ENCODE measurements at places on chromosomes 6 and 20.

DNA sequence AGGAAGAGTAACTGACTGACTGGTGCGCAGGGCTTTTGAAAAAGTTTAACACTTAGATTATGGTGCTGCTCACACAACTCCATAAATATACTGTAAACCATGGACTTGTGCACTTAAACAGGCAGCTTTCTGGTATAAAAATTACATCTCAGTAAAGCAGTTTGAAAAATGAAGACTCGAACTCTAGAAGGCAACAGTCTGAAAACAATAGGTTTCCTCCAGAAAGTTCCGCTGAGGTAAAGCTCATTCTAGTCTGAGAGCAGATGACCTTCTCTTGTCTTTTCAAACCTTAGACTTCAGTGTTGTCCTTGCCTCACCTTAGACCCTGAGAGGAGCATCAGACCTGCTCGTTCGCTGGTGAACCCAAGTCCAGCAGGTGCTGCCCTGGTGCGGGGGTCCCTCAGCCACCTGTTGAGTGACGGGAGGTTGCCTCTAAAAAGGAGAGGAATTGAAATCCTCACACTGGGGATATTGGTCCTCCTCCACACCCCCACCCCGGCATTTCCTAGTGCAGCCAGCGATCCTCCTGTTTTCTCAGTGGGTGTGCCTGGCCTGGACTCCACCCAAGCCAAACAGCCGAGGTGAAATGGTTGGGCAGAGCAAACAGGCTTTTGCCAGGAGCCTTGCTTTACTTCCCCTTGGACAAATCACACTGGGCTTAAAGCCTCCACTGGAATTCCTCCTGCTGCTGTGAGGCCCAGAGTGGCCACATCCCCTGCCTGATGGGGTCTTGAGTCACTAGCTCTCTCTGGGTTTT, 14.7 kb upstream of the PYGB start:
- DNase-seq, result peak; percentile 62

DNA sequence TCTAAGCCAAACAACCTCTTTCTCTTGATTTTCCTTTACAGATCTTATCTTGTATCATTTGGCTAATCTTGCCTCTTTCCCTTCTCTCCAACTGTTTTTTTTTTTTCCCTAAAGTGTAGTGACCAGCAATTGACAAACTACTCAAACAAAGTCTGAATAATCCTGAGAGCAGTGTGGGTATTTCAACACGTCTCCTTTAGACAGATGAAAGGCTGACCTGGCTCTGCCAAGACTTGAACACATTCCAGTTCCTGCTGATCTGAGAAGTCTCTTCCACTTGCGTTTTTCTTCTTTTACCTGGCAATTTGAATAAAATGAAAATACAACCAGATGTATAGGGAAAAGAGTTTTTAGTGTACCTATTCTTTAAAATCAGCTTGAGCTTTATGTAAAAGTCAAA, 168.4 kb downstream of the GJA10 start:
- DNase-seq, result no peak

DNA sequence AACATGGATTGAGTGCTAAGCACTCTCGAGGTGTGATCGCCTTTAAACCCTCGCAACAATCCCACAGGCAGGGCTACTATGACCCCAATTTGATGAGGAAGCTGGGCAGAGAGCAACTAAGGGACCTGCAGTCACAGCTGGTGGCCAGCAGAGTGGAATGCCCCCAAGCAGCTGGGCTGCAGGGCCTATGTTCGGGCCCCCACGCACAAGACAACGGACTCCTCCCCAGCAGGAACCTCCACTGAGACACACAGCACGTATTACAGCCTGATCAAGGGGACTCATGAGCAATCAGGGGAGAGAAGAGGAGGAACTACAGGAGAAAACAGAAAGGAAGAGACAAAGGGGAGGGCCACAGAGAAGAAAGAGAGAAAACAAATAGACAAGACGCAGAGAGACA, 21.7 kb downstream of the CST7 start:
- no peak for DNase-seq

DNA sequence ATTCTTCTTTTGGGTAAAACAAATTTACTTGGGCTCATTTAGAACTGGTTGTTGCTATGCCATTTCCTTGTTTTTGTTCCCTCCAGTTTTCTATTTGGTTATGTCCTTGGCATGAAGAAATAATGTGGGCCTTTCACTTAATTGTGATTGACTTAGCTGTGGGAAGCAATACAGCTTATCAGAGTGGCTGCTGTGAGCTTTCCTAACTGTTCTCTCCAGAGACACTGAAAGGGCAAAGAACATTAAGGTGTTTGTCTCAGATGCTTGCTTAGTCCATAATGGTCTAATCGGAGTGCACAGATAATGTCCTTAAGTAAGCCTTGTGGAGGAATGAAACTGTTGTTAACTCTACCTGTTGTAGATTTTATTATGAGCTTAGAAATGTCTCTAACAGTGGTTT, 56.6 kb downstream of the SH3BGRL2 start:
- DNase-seq, result no peak

DNA sequence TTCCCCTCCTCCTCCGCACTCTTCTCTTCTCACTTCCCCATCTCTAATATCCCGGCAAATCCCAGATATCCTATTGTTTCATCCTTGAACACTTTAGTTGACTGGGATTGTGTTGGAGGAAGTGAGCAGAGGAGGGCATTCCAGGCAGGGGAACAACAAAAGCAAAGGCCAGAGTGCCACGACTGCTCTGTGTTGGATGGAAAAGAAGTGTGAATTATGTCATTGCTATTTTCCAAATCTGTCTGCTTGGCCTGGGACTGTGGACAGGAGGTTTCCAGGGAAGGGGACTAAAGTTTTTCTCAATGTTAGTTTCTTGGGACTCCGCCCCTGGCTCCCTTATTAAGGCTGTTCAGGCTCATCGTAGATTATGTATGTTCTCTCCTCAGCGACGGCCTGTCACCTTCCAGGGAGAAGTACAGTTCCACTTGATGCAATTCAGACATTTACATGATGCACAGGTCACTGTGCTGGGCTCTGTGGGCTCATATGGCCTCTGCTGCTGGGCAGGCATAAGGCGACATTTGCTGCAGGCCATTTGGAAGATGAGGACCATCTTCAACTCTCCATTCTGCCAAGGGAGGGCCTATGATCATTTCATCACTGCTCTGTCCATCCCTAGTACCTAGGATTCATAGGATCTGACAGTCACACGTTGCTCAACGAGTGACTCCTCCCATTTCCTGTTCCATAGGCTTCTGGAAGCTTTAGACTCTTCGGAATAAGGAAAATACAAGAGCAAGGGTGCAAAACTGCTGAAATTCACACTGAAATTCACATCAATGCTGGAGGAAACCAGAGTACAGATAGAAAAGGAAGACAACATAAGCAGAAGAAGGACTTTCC, 99.1 kb upstream of the KCNK16 start:
- no peak for DNase-seq

DNA sequence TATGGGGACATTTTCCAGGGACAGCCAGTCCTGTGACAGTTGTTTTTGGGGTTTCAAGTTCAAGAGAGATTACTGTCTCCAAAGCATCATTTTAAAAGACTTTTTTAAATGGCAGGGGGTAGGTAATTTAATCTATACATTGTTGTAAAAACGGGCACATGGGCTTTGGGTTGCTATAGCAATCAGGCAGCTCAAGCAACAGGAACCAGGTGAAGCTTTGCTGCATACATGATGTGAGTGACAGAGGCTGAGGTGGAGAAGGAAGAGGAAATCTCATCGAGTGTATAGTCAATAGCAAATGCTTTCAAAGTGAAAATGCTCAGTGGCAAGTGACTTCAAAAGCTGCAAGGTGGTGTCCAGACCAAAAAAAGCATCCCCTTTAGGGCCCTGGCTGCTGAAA, 277.4 kb upstream of the JAG1 start:
- no peak for DNase-seq

DNA sequence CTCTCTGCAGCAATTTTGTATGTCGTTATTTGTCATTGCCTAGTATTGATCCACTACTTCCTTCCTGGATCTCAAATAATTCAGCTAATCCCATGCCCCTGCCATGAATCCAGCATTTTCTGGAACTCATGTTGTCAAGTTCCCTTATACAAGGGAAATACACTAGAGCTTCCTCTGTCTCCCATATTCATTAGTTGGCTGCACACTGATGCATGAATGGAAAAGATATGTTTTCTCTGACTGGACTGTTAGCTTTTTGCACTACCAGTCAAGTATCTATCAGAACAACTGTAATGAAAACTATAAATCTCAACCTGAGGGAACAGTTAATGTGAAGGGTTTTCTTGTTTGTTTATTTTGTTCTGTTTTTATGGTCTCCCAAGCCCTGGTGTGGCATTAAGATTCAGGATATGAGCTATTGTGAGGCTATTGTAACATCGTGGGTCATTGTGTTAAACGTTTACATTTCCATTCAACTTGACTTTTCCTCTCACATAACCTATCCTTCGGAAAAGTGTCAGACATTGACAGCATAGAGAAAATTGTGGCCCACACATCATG, 102.5 kb upstream of the FAM8A1 start:
- DNase-seq, result no peak

- DNase-seq, result no peak
Measured at GRCh38 chr20:34940081-34940481, 15.5 kb downstream of the GSS start.

DNA sequence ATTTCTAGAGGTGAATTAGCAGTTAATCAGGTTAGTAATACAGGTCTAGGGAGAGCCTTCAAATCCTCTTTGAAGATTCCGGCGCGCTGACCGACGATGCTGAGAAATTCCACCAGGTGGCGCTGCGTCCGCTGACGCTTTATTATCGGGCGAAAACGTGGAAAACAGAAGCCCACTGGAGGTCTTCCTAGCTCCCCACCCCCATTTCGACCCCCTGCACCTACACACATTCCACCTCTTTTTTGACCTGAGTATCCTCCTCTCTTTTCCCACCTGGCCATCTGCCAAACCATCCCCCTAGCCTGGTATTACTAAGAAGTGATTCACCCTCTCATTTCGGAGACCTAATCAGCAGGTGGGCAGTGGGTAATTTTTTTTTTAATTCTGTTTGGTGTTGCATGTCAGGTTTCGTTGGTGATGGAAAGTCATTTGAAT, 65.4 kb upstream of the RIN2 start:
- peak; percentile 37 for DNase-seq

DNA sequence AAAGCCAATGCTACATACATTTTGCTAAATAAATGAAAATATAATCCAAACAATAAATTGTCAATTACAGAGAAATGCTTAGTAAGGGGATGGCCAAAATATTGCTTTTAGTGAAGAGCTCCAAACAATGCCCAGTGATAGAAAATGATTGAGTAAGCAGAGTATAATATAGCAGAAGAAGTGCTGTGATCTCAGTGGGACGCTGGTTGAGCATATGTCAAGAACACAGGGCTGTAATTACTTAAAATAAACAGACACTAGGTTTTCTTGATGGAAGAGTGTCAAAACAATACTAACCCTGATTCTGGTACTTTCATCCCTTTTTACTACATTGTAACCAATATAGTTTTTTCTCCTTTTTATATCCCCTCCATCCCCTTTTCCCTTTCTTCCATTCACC, 150.3 kb downstream of the GRIK2 start:
- no peak for DNase-seq

DNA sequence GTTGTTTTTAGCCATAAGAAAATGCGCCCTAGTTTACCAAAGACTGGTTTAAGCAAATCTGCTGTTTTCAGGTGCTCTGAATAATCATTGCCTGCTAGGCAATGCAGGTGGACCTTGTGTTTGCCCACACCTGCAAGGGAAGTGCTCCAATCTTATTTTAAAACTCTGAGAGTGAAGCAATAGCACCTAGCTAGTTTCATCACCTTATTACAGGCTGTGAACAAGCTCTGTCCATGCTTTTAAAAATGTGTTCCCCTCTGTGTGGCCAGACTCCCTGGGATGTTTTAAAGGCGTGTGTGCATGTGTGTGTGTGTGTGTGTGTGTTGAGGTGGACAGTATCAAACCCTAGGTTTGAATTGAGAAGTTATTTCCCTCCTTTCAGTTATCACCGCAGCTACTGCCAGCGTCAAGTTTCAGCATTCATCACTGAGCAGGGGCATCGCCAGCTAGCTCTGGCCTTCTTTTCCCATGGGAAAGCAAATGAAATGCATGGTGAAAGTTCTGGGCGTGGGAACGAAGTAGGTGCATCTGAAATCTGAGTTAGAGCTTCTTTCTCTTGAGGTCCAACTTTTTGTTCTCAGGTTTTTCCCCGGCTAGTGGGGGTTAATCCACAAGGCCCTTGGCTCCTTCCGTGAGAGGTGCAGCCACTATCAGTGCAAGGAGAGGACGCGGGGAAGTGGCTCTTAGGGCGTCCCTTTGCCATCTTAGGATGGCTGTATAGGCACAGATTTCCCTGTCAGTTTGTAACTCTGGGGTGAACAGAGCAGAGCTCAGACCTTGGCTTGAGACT, 30.8 kb downstream of the DUSP22 start:
- DNase-seq, result no peak

DNA sequence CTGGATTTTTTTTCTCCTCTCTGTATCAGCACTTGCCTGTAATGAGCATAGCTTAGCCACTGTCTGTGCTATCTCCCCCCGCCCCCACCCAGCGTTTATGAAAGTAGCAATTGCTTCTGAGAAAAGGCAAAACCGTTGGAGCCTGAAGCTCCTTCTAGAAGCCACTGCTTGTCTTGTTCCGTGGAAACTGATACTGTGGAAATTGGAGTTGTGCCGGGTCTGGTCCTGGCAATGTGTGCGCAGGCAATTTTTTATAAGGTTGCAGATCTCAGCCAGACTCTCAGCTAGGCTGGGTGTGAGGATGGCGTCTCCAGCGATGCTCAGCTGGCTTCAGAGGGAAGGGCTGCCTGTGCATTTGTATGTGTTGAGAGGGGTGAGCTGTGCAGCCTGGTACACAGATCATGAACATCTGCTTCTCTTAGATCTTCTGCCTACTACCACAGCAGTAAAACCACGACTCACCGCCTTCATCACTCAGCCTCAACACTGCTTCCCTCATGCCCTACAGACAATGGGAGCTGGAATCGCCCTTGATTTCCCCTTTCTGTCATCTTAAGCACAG, 72.4 kb upstream of the GTSF1L start:
- no peak for DNase-seq

GRCh38 chr6:118981884-118982574, 47.1 kb upstream of the MCM9 start:
- no peak for DNase-seq

DNA sequence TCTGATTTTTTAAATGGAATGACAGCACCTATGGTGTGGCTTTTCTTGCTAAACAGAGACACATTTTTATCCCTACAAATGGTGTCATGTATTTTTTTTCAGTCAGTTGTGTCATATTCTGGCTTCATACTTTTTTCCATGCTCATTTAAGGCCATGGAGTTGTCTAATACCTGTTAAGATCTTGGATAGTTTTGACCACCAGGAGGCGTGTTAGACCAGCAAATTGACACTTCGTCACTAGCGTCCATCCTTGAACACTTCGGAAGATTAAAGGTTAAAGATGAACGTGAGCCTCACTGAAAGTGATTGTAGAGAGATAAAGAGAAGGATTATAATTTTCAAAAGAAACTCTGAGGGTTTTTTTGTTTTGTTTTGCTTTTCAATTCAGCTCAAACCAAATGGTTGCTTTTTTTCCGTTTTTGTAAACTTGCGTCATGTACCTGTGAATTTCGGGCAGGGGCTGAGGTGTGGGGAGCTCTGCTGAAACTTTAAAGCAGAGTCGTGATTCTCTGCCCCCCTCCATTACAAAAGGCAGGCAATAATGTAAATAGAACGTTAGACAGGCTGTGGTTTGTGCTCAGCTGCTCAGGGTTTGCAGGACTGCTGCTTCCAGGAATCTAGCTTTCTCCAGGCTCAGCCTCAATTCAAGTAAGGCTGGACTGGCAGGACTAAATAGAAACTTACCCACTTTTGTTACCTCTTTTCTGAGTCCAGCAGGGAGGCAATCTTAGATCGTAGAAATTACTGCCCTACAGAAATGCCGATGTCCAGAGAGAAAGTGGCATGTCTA, 245.1 kb downstream of the FOXA2 start:
- DNase-seq, result no peak

GRCh38 chr6:3683331-3683730, 68.2 kb downstream of the PXDC1 start:
- no peak for DNase-seq

GRCh38 chr20:53186635-53187034, 214.5 kb downstream of the TSHZ2 start:
- no peak for DNase-seq
